ENCODE measurements at places on chromosomes 2 and 18. TPM values are rescaled to one million over a fixed set of nuclear protein-coding genes. Genes with fewer than 3 reads are reported as not detected.

Gene ICOS
- total RNA-seq = not detected

GRCh38 chr2:196551014-196551413 is 88.5 kb upstream of the CCDC150 start:
- H3K27ac ChIP-seq = no peak overlapping the region
- no peaks in the 10 kb centered on the region for H3K27me3 ChIP-seq
- no peaks in the 10 kb centered on the region for H3K36me3 ChIP-seq
- no peaks in the 10 kb centered on the region for H3K4me1 ChIP-seq

GRCh38 chr2:138447889-138448570 is 53.5 kb upstream of the SPOPL start:
- DNase-seq = no peak
- H3K4me3 ChIP-seq = no peak overlapping the region
- H3K36me3 ChIP-seq = no peaks in the 10 kb centered on the region
- H3K27ac ChIP-seq = no peak overlapping the region
- H3K4me1 ChIP-seq = no peaks in the 10 kb centered on the region
- H3K27me3 ChIP-seq = no peaks in the 10 kb centered on the region

- no peak for DNase-seq
- no peak overlapping the region for H3K4me3 ChIP-seq
- no peaks in the 10 kb centered on the region for H3K27me3 ChIP-seq
- no peaks in the 10 kb centered on the region for H3K4me1 ChIP-seq
These were observed 155.0 kb upstream of the SLC8A1 start for GRCh38 chr2:40606862-40607261.

DNA sequence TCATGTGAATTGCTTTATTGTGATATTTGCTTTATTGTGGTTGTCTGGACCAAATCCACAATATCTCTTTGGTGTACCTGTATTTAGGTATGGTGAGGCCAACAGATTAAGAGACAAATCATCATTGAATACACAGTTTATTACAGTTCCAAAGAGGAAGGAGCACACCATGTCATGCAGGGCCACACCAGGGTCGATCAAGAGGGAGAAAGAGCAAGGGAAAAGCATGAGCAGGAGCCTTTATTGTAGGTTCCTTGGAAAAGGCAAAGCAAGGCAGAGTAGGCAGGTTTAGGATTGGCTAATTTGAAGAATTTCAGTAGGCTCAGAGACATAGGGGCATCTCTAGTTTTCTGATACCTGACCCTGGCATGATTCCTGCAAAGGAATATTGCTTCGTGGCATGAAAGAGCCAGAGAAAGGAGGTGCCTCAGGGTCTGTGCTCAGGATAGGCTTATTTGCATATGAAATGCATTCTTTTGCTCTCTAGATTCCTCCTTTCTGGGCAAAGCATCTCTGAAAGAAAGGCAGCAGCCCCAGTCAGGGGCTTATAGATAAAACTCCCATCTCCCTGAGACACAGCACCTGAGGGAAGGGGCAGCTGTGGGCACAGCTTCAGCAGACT is 214.2 kb upstream of the ERBB4 start:
- no peaks in the 10 kb centered on the region for H3K36me3 ChIP-seq
- no peak overlapping the region for H3K4me3 ChIP-seq

Measured in PC-9 (cell line).